Heart right ventricle (tissue), 16 donors: ENCODE measurements at places on chromosomes 5 and 9. TPM values are rescaled to one million over a fixed set of nuclear protein-coding genes. Genes with fewer than 3 reads are reported as not detected.

GRCh38 chr5:52269859-52270258 lies 517.9 kb upstream of the ITGA1 start:
- no peak for DNase-seq

- no peak for DNase-seq
These were observed 61.3 kb downstream of the LHFPL2 start for GRCh38 chr5:78587081-78587774.

DNA sequence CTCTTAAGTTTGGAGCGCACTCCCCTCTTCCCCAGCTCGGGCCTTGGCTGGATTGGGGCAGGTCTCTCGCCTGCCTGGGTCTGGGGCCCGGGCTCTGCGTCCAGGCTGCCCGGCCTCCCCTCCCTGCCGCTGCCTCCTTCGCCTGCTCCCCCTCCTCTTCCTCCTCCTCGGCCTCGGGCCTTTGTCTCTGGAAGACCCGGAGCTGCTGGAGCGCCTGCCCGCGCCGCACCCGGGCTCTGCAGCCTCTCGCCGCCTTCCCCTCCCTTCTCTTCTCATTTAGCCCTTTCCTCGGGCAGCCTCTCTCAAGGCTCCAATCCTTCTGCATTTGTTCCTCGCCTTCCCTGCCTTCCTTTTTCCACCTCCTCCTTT lies 218.5 kb downstream of the C9orf50 start:
- DNase-seq: no peak

DNA sequence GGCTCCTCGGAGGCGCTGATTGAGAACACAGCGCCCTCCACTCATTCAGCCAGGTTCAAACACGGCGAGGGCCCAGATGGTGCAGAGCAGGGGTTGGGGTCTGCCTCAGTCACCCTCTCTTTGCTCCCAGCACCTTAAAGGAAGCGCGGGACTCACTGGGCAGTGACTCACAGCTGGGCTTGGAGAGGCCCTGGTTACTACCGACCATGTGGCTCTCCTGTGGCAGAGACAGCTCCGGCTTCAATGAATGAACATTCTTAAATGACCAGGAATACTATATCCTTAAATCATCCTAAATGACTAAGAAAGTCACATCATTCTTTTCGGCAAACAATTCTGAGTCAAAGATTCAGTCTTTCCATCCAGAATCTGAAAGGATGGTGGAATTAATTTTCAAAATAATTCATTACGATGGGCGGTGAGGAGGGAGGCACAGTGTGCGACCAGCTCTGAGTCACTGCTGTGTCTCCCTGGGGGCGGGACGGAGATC lies 1.6 kb upstream of the INPP5E start:
- no peak for DNase-seq

- no peak for DNase-seq
These were observed 202.0 kb upstream of the CDH6 start for GRCh38 chr5:30991462-30991861.

PCDHA11 gene
- total RNA-seq: not detected

GRCh38 chr5:113526421-113526820 lies 12.9 kb downstream of the YTHDC2 start:
- DNase-seq: no peak
